Frontal cortex (tissue), 4 donors: ENCODE measurements at places on chromosomes 1 and 21. TPM values are rescaled to one million over a fixed set of nuclear protein-coding genes. Genes with fewer than 3 reads are reported as not detected.

DNA sequence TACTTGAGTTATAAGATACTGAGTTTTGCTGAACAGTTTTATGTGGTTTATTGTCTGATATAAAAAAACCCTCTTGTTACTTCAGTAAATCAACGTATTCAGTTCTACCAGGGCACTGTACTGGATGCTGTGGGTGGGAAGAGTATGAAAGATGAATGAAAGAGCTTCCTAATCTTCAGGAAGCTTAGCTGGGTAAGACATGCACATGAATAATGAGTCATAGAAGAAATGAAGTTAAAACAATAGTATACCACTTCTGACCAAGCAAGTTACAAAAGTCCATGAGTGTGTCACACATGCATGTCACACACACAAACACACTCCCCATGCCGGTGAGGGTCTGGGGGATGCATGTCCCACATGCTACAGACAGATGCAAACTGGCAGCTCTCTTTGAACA, 105.9 kb downstream of the SIPA1L2 start:
- DNase-seq: no peak

DNA sequence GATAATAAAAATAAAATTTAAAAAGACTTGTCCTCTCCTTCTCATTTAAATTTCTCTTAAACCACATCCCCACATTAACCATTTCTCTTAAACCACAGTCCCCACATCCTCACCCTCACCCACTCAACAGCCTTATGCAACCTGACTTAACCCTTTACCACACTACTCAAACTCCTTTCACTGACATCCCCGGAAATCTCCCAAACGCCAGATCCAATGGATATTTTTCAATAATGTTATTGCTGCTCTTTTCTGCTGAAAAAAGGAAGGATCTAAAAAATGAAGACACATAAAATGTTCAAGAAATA, 54.2 kb upstream of the EEIG2 start:
- DNase-seq: no peak

DNA sequence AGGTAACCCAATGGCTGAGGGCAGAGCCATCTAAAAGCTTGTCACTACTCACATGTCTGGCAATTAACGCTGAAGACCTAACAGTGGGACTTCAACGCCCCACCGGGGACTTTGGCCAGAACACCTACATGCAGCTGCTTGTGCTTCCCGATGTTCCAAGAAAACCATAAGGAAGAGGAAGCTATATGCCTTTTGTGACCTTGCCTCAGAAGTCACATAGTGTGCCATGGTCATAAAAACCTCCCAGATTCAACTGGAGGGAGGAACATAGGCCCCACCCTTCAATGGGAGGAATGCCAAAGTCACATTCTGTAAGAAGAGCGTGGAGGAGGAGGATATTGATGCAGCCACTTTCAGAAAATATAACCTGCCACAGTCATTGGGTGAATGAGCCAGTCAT, 147.8 kb upstream of the MAGI3 start:
- no peak for DNase-seq

DNA sequence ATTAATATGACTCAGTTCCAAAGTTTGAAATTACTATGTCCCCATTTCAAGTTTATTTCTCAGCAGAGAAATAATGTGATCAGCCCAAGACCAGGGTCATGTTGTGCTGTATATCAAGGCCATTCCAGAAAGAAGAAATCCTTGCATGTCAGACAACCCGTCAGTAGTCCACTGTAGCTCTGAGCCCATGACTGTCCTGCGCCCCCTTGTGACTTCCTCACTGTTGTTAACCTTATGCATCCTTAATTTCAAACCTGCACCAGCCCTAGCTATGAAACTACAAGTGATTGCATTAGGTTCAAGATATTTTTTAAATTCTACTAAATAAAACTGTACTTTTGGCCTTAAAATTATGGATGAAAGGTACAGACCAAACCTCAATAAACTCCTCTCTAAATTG, 133.0 kb downstream of the LRRC7 start:
- no peak for DNase-seq

GRCh38 chr21:45590246-45590725, 48.0 kb upstream of the SLC19A1 start:
- peak; percentile 62 for DNase-seq

- DNase-seq: no peak
Observed at GRCh38 chr1:115647507-115647906, 5.7 kb downstream of the VANGL1 start.

DNA sequence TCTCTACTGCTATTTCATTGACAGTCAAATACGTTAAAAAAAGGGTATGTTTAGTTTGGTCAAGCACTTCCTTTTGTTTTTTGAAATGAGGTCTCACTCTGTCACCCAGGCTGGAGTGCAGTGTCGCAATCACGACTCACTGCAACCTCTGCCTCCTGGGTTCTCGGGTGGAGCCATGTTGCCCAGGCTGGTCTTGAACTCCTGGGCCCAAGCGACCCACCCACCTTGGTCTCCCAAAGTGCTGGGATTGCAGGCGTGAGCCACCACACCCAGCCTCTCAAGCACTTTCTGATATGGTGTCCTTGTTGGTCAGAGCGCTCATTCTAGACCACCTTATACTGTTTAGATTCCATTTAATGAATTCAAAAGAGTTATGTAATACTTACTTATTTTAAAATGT, 20.9 kb upstream of the RHBDL2 start:
- no peak for DNase-seq

DNA sequence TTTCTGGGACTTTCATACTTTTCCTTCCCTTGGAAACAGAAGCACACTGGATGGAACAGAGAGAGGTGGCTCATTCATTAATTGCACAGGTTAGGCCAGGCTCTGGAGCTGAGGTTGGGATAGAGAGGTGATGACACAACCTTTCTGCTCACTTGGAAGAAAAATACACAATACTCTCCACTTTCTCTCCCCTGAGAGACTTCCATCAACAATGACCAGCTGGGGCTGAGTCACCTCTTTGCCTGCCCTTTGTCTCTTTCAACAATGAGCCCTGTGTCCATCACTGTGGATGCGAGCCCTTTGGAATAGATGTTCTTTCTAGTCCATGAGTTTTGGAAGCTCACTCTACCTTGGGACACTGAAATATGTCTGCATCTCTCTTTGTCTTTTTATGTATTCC, 43.1 kb downstream of the ATP2B4 start:
- peak; percentile 56 for DNase-seq

GRCh38 chr1:111392042-111392441, 35.5 kb downstream of the OVGP1 start:
- DNase-seq: no peak

- DNase-seq: no peak
Observed at GRCh38 chr1:36918604-36919003, 115.7 kb downstream of the GRIK3 start.

GRCh38 chr1:17265162-17265561, 16.3 kb downstream of the PADI3 start:
- no peak for DNase-seq

The PADI1 gene
- not detected for total RNA-seq

The C1orf122 gene
- total RNA-seq: 16.3 TPM

The C1orf226 gene
- 0.82 TPM for total RNA-seq

The TMEM269 gene
- total RNA-seq: 0.41 TPM

The TMEM125 gene
- total RNA-seq: 0.82 TPM

The HES5 gene
- total RNA-seq: 41.2 TPM

The NID1 gene
- 11.0 TPM for total RNA-seq

The CRYZL1 gene
- total RNA-seq: 68.9 TPM

The RIMKLA gene
- 31.4 TPM for total RNA-seq

The MYCL gene
- total RNA-seq: 9.4 TPM

The CELA2B gene
- total RNA-seq: not detected

The GBP7 gene
- not detected for total RNA-seq

The PAQR6 gene
- total RNA-seq: 7.7 TPM

The CFAP141 gene
- total RNA-seq: not detected

The SYT6 gene
- 12.6 TPM for total RNA-seq
